ENCODE measurements at places on chromosomes 7 and 10. TPM values are rescaled to one million over a fixed set of nuclear protein-coding genes. Genes with fewer than 3 reads are reported as not detected.

GRCh38 chr7:76354516-76354915, 4.3 kb downstream of the YWHAG start:
- DNase-seq, result no peak

GRCh38 chr7:112414855-112415490, 35.3 kb upstream of the IFRD1 start:
- peak; percentile 30 for DNase-seq

DNA sequence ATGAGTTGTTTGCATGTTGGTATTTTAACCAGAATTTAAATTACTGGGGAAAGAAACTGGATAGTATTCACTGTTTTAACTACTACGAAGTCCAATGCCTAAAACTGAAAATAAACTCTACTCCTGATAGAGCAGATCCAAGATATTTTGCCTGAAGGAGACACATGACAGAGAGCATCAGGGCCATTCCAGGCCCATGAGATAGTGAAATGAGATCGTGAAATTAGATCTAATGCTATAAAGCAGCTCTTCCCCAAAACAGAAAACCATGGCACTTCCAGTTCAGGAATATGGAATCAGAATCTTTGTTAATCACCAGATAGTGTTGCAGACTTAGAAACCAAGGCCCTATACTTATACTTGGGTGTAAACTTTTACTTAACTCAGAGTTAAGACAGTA, 124.3 kb upstream of the CACNA2D1 start:
- DNase-seq, result no peak

Gene MUC3A
- total RNA-seq, result 6.0 TPM

GRCh38 chr10:131514454-131514853, 202.9 kb upstream of the TCERG1L start:
- no peak for DNase-seq

GRCh38 chr10:123245264-123245663, 91.1 kb downstream of the BUB3 start:
- DNase-seq, result no peak

Gene PGAM2
- total RNA-seq, result not detected

DNA sequence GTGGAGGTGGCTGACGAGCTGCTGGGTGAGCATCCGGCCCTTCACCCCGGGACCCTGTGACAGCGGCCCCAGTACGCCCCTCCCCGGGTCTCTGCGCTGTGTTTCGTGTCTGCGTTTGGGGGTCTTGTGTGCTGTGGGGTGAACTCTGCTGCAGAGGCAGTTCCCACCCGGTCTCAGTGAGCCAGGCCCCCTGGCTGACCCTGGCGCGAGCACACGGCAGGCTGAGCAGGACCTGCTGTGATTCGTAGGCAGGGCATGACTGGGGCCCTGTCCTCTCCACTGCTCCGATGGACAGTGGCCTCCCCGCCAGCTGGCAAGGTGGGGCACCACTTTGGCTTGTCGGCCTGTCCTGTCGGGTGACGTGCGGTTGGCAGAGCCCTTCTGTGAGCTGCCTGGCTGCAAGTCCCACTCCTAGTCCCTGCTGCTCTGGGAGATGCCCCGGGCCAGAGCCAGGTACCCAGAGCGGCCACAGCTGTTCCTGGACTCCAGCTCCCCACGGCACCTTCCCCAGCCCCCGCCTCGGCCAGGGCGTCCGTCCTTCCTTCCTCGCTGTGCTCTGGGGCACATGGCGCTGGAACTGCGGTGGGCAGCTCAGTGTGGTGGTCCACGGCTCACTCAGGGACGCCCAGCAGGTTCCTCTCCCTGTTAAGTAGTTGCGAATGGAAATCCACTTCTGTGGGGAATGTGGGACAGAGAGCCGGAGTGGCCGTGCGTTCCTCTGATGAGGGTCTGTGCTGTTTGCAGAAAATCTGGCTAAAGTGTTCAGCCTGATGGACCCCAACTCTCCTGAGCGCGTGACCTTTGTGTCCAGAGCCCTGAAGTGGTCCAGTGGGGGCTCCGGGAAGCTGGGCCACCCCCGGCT, 10.5 kb downstream of the GET4 start:
- no peak for DNase-seq

- no peak for DNase-seq
Measured at GRCh38 chr10:29353887-29354561, 65.2 kb downstream of the LYZL1 start.

Gene HTRA1
- 311 TPM for total RNA-seq

DNA sequence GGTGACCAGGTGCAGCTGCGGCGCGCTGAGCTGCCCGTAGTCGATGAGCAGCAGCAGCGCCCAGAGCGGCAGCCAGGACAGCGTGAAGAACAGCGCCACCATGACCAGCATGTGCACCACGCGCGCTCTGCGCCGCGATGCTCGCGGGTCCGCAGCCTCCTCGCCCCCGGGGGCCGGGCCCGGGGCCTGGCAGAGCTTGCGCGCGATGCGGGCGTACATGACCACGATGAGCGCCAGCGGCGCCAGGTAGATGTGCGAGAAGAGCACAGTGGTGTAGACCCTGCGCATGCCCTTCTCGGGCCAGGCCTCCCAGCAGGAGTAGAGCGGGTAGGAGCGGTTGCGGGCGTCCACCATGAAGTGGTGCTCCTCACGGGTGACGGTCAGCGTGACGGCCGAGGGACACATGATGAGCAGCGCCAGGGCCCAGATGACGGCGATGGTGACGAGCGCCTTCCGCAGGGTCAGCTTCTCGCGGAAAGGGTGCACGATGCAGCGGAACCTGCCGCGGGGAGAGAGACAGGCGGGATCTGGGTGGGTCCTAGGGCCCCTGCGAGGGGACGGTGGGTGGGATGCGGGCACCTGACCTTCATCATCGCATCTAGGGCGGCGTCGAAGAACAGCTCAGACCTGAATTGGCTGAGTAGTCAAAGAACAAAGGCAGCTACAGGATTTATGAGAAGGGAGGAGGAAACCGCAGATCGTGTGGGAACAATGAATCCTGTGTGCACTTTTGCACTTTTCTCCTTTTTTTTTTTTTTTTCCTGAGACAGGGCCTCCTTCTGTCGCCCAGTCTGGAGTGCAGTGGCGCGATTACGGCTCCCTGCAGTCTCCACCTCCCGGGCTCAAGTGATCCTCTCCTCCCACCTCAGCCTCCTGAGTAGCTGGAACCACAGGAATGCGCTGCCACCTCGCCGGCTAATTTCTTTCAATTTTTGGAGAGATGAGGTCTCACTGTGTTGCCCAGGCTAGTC, 22.4 kb upstream of the PPA1 start:
- DNase-seq, result peak; percentile 97

- DNase-seq, result peak; percentile 64
Measured at GRCh38 chr10:124624895-124625294, 119.3 kb downstream of the FAM53B start.

- no peak for DNase-seq
Measured at GRCh38 chr7:105677817-105678573, 96.7 kb upstream of the EFCAB10 start.

Gene AFAP1L2
- 50.3 TPM for total RNA-seq

DNA sequence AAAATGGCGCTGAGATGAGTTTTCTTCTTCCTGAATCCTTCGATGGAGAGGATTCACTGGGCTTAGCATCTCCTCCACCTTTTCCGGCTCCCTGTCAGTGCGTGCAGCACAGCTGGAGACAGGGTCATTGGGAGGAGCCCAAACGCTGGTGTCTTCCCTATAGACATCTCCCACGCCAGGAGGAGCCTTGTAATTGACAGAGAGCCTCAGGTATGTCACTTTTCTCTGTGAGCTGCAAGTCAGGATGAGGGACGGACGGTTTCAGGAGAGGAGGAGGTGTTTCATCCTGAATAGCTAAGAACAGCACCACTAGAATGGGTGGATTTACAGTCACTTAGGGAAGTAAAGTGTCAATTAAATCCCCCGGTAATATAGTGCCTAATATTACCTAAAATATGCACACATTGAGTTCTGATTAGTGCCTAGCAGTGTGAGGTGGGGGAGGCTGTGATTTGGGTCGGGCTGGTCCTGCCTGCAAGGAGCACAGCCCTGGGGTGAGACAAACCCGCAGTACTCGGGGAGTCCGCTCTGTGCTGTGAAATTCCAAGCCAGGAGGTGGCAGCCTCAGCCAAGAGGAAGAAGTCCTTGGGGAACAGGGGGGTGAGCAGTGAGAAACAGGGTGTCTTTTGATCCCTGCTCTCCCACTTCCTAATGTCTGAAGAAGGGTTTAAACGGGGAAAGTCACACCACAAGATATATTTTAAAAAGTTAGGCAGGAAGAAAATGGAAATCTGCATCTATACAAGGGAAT, 28.2 kb downstream of the IL15RA start:
- DNase-seq, result peak; percentile 55

Gene PHYHIPL
- total RNA-seq, result 0.07 TPM

- DNase-seq, result no peak
Measured at GRCh38 chr10:69262292-69262751, 16.0 kb upstream of the HK1 start.

- DNase-seq, result peak; percentile 57
Measured at GRCh38 chr10:122441961-122442360, 12.5 kb upstream of the ARMS2 start.

Gene FERD3L
- total RNA-seq, result not detected

DNA sequence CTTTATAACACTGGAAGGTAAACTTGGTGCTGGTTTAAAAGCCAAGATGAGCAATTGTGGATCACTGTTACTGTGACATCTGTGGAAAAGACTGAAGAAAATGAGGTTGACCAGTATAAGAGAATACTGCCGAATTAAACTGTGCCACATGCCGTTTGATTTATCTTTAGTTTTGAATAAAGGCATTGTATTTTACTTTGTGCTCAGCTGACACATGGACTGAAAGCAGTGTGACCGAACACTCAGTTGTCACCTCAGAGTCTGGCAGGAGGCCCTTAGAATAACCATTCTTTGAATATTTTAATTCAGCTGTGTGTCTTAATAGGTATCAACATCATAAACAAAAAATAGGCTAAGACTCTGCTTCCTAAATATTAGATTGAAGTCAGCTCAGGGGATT, 133.7 kb upstream of the GJD4 start:
- no peak for DNase-seq

DNA sequence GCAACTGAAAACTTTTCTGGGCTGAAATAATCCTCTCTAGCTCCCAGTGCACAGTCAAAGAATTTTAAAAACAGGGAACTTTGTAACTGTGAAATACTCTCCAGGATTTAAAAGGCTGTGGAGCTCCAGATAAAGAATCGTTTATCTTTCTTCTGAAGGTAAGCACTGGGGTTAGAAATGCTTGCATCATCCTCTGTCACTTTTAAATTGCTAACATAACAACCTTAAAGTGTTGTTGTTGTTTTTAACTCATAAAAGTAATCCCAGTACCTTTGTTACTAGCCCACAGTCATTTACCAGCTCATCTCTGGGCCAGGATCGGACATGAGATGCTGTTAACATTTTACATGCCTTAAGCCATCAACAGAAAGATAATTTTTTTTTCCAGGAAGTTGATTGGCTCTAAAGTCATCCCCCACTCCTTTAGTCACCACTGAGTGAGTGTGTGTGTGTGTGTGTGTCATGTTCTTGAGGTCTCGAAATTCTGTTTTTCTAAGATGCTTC, at the start of gene SLC39A12:
Gene SLC39A12, plus strand, starts transcription at position 51 of the 504 bp plus-strand sequence. CDS start 1,359 bp downstream, outside the sequence.
- DNase-seq, result peak; percentile 42

DNA sequence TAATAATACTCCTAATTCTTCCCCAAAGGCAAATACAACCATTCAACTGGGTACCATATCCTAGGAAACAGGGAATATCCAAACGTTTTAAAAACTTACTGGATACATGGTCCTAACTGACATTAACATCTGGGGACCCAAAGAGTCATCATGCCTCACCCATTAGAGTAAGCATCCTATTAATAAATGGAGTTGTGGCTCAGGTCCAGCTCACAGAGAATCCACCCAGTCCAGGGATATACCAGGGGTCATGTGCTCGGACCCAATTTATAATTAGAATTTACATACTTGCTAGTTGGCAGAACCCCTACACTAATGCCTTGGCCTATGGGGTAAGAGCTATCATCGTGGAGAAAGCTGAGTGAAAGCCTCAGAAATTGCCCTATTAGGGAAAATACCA, 670.0 kb downstream of the XPNPEP1 start:
- no peak for DNase-seq

DNA sequence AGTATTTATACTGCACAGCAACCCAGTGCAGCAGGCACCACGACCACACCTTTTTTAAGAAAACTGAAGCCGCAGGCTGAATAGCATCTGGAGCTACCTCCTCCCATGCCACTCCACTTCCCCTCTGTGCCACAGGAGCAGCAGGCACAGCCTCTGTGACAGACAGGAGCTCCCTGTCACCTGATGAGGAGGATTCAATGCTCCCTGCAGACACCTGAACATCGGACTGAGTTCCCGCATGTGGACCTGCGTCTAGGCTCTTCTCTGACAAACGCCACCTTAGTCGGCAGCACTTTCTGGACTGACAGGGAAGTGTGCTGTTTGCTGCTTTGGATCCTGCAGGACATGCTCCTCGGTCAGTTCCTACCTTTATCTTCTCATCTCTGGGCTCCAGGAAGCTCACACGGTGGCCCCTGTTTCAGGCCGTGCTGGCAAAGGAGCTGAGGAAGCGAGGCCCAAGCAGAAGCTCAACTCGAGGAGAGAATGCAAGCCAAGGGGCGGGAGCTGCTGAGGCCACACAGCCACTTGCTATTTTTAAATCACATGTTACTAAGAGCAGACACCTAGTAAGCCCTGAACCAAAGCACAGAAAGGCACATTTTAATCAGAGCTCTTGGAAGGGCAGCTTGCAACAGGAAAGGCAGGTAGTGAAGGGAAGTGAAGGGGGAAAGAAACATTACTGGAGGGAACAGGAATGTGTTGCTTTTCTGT, 56.6 kb downstream of the VOPP1 start:
- no peak for DNase-seq

GRCh38 chr10:3217301-3217700, 44.7 kb upstream of the PITRM1 start:
- DNase-seq, result peak; percentile 43

Gene PCDH15
- total RNA-seq, result not detected

GRCh38 chr10:76523246-76523645, 1091.8 kb downstream of the LRMDA start:
- no peak for DNase-seq

DNA sequence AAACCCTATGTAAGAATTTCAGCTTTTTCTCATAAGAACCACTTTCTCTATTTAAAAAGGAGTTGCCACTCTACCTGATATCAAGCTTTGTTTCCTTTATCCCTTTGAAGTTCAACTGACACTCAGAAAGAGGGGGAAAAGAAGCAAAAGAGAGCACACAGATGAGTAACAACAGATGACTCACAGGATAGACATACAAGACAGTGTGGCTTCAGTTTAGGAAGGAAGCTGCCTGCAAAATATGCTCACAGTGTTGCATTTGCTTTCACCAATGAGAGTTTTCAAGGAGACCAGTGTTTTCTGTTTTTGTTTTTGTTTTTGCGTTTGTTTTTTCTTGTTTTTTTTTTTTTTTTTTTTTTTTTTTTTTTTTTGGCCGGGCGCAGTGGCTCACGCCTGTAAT, 1181.6 kb downstream of the DNAJB9 start:
- DNase-seq, result peak; percentile 11

Gene PRLHR
- total RNA-seq, result not detected

- no peak for DNase-seq
Measured at GRCh38 chr10:14329746-14330173, 964 bp downstream of the FRMD4A start.

Gene TAS2R41
- not detected for total RNA-seq

Gene HOXA2
- total RNA-seq, result 1.1 TPM

- peak; percentile 15 for DNase-seq
Measured at GRCh38 chr10:50636618-50637579, 13.1 kb upstream of the SGMS1 start.

All from mammary epithelial cell (primary cell).